ENCODE measurements at places on chromosomes 7 and 10. TPM values are rescaled to one million over a fixed set of nuclear protein-coding genes. Genes with fewer than 3 reads are reported as not detected.

The TDRD1 gene
- not detected for total RNA-seq

The METTL2B gene
- total RNA-seq: 22.8 TPM

The ZPBP gene
- not detected for total RNA-seq

The FOXI2 gene
- not detected for total RNA-seq

The RINT1 gene
- 14.8 TPM for total RNA-seq

The MPLKIP gene
- total RNA-seq: 38.4 TPM

The CYTH3 gene
- total RNA-seq: 27.8 TPM

The GBX1 gene
- total RNA-seq: not detected

The FXYD4 gene
- not detected for total RNA-seq

The TUBB8 gene
- not detected for total RNA-seq

The COX19 gene
- 5.1 TPM for total RNA-seq

The PITRM1 gene
- total RNA-seq: 84.2 TPM

The COBL gene
- 4.1 TPM for total RNA-seq

The COX15 gene
- 32.9 TPM for total RNA-seq

The FZD8 gene
- 7.0 TPM for total RNA-seq
